Kidney (tissue), 22 donors: ENCODE measurements at places on chromosomes 1 and 21. TPM values are rescaled to one million over a fixed set of nuclear protein-coding genes. Genes with fewer than 3 reads are reported as not detected.

The GJA8 gene
- 2.4 TPM for total RNA-seq

The HORMAD1 gene
- 0.13 TPM for total RNA-seq

GRCh38 chr1:2174348-2175054, 20.1 kb downstream of the FAAP20 start:
- peak; percentile 80 for DNase-seq

- peak; percentile 96 for DNase-seq
These were observed 73.3 kb downstream of the HSF2BP start for GRCh38 chr21:43585924-43586413.

GRCh38 chr1:192378276-192378675, 61.5 kb downstream of the RGS21 start:
- no peak for DNase-seq

GRCh38 chr1:147078606-147079399, 93.5 kb downstream of the PRKAB2 start:
- DNase-seq = peak; percentile 51
